ENCODE measurements at places on chromosomes 7 and 10.

GRCh38 chr7:97119747-97120146 is 2.2 kb downstream of the SDHAF3 start:
- DNase-seq, result no peak

GRCh38 chr7:4245866-4246470 is 436.1 kb upstream of the FOXK1 start:
- no peak for DNase-seq

- DNase-seq, result no peak
These were observed 96.8 kb downstream of the ICA1 start for GRCh38 chr7:8165150-8165549.

DNA sequence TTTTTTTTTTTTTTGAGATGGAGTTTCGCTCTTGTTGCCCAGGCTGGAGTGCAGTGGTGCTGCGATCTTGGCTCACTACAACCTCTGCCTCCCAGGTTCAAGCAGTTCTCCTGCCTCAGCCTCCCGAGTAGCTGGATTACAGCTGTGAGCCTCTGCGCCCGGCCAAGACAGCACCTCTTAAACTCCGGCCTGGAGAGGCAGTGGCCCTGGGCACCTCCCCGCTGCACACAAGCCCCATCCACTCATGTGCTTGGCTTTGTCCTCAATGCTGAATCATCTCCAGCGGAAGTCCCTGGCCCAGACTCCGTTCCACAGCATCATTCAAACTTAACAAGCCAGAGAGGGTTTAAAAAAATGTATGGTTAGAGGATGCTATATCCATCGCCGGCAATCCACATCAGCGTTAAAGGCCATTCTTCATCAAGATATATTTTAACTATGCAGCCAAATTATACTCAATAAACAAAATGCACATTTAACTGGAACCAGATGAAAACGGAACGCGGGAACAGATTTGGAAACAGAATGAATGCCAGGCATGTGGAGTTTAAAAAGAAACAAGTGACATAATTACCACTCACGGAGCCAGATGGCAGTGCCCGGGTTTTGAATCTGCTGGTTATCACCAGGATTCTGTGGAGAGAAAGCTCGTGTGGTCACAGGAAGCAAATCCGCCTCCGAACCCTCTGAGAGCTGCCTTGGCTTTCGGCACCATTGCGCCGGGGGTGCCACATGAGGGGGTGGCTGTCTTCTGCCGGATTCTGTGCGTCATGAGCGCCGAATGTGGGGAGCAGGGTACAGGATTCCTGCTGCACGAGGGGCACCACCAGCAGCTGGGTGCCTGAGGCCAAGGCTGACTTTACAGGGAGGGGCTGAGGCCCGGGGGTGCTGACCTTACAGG is 45.6 kb upstream of the CFAP46 start:
- no peak for DNase-seq

GRCh38 chr7:55477781-55478374 is 94.4 kb downstream of the VOPP1 start:
- no peak for DNase-seq

- DNase-seq, result no peak
These were observed 63.5 kb downstream of the PRKAG2 start for GRCh38 chr7:151813445-151813844.

DNA sequence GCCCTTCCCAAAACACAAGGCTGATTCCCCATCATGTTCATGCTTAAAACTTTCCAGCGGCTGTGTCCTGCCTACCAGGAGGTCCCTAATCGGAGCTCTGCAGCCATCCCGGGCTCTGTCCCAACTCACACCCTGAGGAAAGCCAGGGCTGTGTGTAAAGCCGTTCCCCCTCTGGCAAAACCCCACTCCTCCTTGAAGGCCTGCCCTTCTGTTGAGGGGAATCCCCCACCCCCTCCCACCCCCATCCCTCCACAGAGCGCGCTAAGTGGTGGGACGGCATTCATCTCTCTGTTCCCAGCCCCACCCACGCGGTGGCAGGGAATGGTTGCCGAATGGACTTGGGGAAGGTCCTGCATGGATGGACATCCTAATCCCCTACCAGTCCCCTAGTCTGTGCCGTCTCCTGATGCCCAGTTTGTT is 667 bp upstream of the TMEM120A start:
- no peak for DNase-seq

GRCh38 chr10:118204292-118204943 is 137.7 kb downstream of the FAM204A start:
- no peak for DNase-seq

- no peak for DNase-seq
These were observed 292.1 kb downstream of the BBS9 start for GRCh38 chr7:33421429-33421828.

- DNase-seq, result no peak
These were observed 115.9 kb upstream of the ADAM12 start for GRCh38 chr10:126504063-126504760.

- no peak for DNase-seq
These were observed 4.8 kb downstream of the VSTM2A start for GRCh38 chr7:54546986-54547314.

DNA sequence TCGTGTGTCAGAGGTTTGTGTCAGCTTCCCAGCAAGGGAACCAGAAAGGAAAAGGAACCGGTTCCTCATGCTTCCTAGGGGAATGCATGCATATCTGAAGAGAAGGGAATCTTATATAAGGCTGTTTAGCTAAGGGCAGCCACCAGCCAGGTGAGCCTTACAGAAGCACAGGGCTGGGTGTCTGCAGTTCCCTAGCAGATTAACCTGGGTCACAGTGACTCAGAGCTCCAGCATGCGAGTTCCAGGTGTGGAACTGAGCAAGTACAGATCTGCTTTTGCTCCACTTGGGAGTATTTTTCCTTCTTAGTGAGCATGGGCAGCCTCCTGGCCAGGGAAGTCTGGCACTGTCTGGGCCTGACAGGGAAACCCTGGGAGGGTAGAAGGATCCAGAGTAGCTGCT is 957 bp upstream of the ANKRD2 start:
- no peak for DNase-seq

GRCh38 chr10:92242380-92242779 is 48.5 kb downstream of the CPEB3 start:
- no peak for DNase-seq

- DNase-seq, result no peak
These were observed 140.3 kb upstream of the EFCAB10 start for GRCh38 chr7:105721571-105722104.

DNA sequence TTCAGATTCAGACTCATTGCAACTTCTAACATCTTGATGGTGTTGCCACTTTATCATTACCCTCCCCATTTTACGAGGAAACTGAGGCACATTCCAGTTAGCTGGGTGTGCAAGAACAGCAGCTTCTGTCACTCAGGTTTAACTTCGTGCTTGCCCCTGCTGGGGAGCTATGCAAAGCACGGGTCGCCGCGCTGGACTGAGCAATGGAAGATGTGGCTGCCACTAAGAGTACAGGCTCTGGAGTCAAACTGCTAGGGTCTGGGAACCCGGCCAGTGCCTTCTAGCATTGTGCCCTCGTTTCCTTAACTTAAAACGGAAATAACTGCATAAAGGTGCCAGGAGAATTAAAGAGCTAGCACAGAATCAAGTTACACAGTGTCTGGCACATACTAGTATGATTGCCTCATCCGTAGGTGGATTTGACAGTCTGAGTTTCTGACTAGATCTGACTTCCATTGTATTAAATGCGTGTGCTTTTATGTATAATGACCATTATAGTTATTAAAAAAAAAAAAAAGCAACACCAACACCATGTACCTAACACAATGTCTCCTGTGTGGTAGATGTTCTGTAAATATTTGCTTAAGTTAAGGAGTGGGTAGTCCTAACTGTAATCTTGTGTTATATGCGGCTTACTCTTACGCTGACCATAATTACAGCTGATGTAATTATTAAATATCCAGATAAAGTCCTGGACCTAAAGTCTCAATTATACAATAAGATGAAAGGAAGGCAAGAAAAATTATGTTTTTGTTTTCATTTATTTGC is 842 bp downstream of the ZNF22 start:
- no peak for DNase-seq

- DNase-seq, result no peak
These were observed 220.5 kb downstream of the MLLT10 start for GRCh38 chr10:21754410-21755011.

DNA sequence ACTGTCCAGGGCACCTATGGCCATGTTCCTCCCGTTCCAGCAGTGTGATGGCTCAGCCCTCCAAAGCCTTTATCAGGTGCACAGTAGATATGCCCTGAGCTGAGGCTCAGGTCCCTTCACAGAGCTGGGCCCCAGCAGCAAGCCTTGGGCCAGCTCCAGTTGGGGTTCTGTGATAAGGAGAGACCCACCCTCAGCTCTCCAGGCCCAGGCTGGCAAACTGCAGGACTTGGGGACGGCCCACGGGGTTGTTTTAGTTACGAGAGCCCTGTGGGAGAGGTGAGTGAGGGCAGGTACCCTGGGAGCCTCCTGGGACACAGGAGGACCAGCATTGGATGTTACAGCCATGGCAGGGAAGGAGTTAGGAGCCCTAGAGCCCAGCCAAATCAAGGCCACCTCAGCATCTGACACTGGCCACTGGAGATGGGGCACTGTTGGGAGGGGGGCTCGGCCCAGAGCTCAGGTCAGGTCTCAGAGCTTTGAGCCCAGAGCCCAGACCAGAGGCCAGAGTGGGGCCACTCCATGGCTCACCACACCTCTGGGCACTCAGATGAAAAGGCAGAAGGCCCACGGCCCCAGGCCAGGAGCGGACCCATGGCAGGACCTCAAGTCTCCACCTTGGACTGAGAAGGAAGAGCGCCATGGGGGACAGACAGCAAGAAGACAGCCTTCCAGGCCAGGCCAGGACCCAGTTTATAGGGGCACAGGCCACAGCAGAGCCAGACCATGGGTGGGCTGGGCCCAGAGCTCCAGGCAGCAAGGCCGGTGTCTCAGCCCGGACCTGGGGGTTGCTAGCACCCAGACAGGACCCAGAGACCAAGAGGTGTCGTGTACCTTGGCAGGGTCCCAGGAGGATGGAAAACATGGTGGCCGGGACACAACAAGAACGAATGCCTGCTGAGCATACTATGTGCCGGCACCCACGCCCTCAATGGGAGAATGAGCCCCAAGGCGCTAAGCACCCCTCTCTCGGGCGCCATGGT is 12.8 kb downstream of the GRID1 start:
- DNase-seq, result no peak

DNA sequence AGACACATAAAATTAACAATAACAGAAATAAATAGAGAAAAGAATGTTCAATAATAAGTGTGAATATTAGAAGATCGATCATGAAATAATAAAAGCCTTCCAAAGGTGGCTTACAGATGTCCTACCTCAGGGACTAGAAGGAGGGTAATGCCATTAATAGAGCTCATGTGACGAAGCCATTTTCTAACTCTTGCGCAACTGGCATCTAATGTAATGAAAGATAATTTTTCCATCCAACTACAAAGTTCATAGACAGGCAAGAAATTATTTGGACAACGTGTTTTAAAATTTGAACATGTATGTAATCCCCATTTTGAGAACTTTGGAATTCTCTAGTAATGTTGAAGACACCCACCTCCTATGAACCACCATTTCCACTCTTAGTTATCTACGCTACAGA is 1394.3 kb upstream of the LRRTM3 start:
- no peak for DNase-seq

DNA sequence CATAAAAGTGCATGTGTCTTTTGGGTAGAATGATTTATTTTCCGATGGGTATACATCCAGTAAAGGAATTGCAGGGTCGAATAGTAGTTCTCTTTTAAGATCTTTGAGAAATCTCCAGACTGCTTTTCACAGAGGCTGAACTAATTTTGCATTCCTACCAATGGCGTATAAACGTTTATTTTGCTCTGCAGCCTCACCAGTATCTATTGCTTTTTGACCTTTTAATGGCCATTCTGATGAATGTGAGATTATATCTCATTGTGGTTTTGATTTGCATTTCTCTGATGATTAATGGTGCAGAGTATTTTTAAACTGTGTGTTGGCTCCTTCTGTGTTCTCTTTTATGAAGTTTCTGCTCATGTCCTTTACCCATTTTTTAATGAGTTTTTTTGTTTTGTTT is 1020.1 kb downstream of the NXPH1 start:
- DNase-seq, result no peak

- no peak for DNase-seq
These were observed 591 bp downstream of the UBE2H start for GRCh38 chr7:129952086-129952652.

- DNase-seq, result no peak
These were observed 293.0 kb upstream of the AKR1E2 start for GRCh38 chr10:4532976-4533375.

GRCh38 chr10:87596351-87596750 is 63.3 kb upstream of the PAPSS2 start:
- no peak for DNase-seq

- no peak for DNase-seq
These were observed 43.2 kb downstream of the FAM53B start for GRCh38 chr10:124701038-124701365.

Measured in cortex of kidney (tissue), 1 donor.